ENCODE measurements at places on chromosomes 2 and 18.

- DNase-seq = no peak
These were observed 84.5 kb upstream of the ITGA4 start for GRCh38 chr2:181372646-181373040.

DNA sequence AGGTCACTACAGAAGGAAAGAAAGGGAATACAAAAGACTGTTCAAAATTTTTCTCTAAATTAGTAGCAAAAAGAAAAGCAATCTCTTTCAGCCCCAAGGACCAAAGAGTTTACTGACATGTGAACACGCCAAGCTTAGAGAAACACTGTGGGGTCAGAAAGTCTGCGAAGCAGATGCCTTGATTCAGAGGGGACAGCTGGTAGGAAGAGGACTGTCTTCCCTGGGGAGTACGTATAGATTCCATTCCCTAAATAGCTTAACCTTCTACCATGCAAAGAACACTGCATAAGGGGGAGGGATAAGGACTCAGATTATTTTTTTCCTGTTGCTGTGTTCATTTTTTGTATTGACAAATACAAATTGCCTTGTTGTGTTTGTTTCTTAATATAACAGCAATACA is 96.1 kb downstream of the IRS1 start:
- no peak for DNase-seq

DNA sequence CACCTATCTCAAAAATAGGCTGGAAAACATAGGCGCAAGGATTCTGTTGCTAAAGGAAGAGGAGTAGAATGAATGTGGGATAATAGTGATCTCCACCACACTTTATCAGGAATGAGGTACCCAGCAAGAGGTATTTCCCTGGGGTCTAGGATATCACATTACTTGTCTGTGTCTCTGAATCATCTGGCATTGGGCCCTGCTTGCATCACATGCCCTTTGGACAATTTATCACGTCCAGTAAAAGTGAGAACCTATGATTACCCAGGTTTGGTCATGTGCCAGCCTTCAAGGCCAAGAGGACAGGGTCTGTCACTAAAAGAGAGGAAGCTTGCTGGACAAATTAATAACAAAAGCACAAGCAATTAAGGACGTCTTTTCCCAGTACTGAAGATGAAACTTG is 11.4 kb upstream of the TRAPPC8 start:
- no peak for DNase-seq

DNA sequence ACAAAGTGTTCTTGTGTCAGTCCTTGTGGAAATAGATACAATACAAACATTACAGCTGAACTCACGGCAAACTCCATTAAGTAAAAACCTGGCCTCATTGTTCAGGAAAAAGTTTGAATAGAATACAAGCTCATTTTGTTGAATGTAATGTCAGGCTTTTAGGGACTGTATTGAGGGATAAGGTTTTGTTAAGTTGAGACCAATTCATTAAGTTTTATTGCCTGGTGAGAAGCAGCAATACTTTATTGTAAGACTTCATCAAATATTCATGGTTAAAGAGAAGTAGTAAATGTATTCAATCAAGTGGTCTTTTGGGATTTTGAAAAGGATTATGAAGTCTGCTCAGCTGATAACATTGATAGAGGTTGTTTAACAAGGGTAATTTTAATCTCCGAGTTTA is 35.4 kb upstream of the METAP1D start:
- DNase-seq = no peak

- no peak for DNase-seq
These were observed 234.0 kb downstream of the HAUS1 start for GRCh38 chr18:46338205-46338604.

DNA sequence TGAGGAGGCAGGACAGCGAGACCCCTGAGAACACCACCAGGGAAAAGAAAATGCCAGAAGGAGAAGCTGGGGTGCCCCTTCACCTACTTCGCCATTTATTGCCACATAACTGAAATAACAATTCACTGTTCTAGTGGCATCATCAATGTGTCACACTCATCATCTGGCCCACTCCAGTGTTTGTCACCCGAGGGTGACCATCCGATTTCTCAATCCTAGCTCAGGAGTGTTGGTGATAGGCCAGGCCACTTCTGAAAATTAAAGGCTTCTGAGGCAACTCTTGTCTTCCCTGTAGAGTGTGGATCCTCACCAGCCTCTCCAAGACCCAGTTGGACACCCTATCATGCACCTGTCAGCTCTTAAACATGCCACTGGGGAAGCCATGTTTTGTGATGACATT is 62.9 kb upstream of the BZW1 start:
- DNase-seq = no peak

- DNase-seq = no peak
These were observed 449.2 kb upstream of the DCC start for GRCh38 chr18:51890762-51891161.

DNA sequence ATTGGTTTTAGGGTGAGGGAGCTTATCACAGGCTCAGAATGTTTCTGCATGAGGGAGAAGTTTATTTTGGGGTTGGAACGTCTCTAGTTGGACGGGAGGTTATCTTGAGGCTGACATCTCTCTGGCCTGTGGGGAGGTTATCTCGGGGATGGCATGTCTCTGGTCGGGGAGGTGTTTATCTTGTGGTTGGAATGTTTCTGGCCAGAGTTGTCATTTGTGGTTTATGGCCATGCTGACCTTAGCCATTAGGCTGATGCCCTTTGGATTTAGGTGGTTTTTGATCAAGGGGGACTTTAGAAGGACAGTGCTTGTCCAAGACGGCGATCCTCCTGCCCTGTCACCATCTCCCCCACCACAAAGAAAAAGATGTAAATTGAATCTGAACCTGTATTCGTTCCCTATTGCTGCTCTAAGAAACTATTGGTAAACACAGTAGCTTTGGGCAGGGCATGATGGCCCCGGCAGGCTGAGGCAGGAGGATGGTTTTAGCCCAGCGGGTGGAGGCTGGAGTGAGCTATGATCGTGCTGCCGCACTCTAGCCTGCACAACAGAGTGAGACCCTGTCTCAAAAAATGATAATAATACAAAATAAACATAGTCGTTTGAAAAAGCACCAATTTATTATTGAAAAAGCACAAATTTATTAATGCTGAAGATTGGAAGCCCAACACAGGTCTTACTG is 17.8 kb upstream of the MPPE1 start:
- DNase-seq = no peak

DNA sequence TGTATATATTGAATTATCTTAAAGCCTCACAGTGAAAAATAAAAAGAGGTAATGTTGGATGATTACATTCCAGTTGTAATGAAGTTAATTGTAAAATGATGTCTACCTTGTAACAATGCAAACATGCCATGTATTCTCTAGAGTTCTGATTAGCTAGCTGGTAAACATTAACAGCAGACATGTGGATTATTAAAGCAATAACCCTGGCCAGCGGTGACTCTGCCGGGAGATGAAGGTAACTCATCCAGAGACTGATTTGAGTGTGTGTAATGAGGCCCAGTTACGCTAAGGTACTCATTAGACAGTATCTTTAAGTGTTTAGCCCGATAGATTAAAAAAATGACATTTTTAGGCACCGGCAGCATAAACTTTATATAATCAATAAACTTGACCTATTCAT is 79.6 kb upstream of the REV1 start:
- no peak for DNase-seq

- DNase-seq = no peak
These were observed 100.2 kb downstream of the MTCL1 start for GRCh38 chr18:8805552-8805951.

GRCh38 chr18:37669991-37670534 is 104.5 kb upstream of the CELF4 start:
- no peak for DNase-seq

DNA sequence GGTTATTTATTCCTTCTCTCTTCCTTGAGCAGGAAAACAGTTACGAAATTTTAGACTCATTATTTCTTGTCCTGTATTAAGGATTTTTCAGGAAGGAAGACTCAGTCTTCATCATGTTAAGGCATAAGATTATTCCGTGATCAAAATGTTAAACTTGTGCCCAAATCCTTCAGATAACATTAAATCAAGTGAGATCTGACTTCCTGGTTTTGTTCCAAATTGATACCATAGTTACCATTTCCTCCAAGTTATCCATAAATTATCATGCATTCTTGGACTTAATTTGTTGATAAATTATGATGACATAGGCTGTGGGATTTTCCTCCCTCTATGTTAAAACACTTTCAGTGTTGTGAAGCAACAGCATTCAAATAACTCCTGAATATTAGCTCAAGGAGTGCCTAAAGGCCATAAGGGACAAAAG is 31.9 kb downstream of the EFEMP1 start:
- DNase-seq = no peak

GRCh38 chr2:239399433-239399920 is 1.3 kb downstream of the HDAC4 start:
- DNase-seq = peak; percentile 20

DNA sequence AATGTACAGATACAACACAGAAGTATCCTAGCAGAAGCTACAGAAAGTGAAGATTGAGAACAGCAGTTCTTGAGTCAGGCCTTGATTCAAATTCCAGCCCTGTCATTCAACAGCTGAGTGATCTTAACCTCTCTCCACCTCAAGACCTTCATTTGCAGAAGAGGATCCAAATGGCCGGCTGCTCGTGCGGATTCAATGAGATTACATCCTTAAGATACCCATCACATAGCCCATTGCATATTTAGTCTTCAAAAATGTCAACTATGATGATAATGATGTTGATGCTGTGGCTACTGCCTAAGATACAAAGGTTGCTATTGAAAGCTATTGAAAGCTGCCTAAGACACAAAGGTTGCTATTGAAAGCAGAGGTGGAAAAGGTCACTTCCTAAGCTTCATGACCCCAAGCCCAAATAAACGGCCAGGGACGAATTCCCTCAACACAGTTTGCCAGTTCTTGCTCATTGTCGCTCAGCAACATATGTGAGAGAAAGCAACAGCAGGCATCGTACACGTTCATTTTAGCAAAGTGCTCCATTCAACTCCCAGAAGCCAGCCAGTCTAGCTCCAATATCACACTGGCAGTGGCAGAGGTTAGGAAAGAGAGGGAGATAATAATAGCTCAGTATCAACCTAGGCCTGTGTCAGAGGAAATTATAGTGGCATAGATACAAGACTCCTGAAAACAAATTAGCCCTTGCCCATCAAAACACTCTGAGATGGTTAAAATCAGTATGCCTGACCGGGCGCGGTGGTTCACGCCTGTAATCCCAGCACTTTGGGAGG is 36.1 kb downstream of the MRPL35 start:
- no peak for DNase-seq

GRCh38 chr2:11866358-11867335 is 120.2 kb downstream of the LPIN1 start:
- DNase-seq = no peak
